ENCODE measurements at places on chromosomes 4 and X.

DNA sequence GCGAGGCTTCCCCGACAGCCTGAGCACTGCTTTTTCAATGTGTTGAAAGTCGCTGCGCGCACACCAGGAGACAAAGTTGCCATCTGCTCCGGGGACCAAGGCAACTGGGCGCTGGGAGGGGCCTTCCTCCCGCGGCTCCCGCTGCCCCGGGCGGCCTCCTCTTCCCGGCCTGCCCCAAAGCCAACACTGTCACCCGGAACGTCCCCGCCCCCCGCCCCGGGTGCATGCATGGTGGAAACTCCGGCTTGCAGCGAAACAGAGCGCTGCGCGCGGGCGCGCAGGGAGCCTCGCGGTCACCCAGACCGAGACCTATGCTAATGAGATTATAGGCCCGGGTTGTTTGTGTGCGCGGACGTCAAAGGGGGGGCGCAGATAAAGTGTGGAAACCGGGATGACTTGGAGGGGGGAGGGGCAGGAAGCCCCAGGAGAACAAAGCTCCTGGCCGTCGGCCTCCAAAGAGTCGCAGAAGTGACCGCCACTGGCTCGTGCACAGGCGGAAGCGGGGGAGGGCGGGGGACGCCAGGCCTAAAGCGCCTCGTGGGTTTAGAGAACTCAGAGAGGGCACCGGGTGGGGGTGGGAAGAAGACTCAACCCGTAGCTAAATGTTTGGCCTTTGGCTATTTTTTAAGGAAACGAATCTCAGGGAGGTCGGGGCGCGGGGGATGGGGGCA lies 88.8 kb downstream of the BCOR start:
- no peak for DNase-seq

GRCh38 chr4:138588501-138588900 lies 346.4 kb upstream of the SLC7A11 start:
- DNase-seq, result no peak

DNA sequence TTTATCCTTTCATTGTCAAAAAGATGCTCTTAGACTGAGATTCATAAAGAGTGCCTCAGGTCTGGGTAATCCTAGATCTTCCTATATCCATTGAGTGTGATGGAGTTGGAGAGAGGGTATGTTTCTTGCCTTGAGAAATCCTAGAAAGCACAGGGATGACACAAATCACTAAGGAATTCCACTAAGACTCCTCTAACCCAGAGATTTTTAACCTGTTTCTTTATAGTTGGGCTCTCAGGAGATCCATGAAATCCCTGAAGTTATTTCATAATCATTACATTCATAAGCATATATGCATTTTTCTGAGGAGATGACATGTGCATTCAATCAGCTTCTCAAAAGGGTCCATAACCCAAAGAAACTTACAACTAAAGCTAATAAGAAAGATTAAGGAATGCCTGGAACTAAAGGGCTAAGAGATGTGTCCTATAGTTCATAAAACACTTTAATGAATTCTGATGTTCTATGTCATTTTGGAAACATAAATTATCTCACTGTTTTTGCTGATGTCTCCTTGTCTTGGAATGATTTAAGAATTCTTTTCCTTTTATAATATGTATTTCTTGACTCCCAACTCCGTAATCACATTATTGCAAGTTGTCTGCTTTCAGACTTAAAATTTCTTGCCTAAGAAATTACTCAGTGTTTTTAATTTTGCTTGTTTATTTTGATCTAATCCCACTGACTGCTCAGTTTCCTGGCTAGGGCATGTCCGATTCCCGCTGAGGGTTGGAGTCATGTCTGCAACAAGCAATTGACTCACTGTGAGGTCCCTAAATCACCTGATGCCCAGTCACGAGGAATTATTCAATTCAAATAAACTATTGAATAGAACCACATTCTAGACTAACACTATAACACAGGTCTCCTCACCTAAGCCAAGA lies 2.8 kb upstream of the AMTN start:
- DNase-seq, result no peak

DNA sequence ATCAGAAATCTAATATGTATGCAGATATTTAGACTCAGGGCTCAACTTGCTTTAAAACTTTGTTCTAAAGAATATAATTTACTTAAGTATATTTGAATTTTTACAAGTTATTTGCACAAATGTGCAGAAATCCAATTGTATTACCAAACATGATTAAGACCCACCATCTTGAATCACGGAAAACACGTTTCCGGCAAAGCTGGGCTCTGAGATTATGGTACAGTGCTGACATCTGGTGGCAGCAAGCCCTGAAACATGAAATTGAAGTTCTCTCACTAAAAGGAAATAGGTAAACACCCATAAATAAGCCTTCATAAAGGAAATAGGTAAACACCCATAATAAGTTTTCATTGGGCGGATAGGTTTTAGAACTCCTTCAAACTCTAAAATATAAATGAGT lies 98.3 kb upstream of the MAOA start:
- DNase-seq, result peak; percentile 71

- no peak for DNase-seq
These were observed 80.8 kb upstream of the TLR2 start for GRCh38 chr4:153603258-153603657.

- no peak for DNase-seq
These were observed 31.1 kb upstream of the CLNK start for GRCh38 chr4:10715696-10716095.

DNA sequence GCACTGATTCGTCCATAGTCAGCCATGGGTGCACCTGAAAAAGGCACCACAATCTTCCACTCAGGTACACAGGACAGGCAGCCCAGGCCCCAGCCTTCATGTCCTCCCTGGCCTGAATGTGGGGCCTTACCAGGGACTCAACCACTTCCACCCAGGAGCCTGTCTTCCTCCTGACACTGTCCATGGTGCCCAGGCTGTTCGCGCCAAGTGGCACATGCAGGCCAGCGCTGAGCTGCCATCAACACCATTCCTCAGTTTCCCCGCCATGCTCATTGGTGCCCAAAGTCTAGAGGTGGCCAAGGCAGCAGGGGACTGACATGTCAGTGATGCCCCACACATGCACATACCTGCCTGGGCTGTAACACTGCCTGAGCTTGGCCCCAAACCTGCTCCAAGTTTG lies 322.2 kb upstream of the POU3F4 start:
- no peak for DNase-seq

DNA sequence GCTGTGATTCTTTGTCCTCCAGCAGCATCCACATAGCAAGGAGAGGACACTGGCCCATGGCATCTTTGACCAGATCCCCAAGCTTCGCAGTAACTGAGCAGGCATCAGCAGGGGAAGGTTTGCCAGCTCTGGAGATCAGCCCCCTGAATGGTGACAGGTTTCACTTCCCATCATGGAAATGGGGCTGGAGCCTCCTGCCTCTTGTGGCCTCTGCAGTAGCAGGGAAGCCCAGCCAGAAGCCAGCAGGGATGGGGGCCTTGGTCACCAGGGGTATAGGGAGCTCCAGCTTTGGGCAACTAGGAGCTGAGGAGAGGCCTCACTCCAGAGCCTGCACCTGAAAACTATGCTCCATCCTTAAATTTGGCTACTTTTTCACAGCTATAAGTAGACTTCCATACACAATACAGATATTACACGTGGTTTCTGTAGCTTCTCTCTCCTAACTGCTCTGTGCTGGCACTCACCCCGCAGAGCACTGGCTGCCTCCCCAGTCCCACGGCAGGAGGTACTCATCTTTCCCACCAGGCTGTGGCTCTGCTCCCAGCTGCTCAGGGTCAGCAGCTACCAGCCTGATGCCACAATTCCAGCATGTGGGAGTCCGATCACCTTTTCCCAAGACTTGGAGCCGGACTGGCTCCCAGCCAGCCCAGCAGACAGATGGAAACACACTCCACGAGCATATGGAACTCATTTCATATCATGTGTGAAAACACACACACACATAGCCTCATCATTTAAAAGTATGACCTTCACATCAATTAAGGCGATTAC lies 2.8 kb downstream of the TMEM271 start:
- DNase-seq, result no peak

- DNase-seq, result no peak
These were observed 107.4 kb upstream of the PITX2 start for GRCh38 chr4:110730318-110730717.

DNA sequence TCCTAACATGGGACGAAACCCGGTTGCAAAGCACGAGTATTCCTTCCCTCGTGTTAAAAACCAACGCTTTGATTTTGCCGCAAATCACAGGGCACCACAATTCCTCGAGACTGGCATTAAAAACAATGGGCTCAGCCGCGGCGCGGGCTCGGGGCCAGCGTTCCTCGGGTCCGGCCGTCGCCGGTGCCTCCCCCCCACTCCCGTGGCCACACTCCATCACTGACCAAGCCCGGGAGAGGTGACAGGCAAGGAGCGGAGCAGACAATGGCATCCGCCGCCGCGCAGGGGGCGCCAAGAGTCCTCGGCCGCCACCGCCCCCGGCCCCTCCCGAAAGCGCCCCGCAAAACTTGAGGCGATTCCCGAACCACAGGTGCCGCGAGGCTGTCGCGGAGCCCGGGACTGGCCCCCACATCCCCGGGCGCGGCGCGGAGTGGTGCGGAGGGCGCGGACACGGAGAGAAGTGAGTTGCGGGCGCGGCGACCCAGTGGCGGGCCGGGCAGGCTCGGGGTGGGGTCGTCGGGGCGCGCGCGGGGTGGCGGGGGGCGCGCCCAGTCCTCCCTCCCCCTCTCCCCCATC lies 445 bp downstream of the AP1S2 start:
- peak; percentile 54 for DNase-seq

- peak; percentile 28 for DNase-seq
These were observed 10.7 kb downstream of the SEPTIN6 start for GRCh38 chrX:119682019-119682989.

DNA sequence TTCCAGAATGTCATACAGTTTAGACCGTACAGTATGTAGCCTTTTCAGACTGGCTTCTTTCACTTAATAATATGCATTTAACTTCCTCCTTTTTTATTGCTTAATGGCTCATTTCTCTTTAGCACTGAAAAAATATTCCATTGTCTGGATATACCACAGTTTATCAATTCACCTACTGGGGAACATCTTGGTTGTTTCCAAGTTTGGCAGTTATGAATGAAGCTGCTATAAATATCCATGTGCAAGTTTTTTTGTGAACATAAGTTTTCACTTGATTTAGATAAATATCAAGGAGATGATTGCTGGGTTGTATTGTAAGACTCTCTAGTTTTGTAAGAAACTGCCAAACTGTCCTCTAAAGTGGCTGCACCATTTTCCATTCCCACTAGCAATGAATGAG lies 375.5 kb downstream of the PCDH18 start:
- no peak for DNase-seq

Data from CD4-positive, CD25-positive, alpha-beta regulatory T cell (primary cell).